ENCODE measurements at places on chromosomes 13 and 19.

GRCh38 chr13:44575035-44575434 is 1.1 kb downstream of the TSC22D1 start:
- H3K27ac ChIP-seq, result peak overlapping the region; percentile 97
- H3K4me1 ChIP-seq, result peaks cover 32% of the 10 kb centered on the region
- H3K27me3 ChIP-seq, result no peaks in the 10 kb centered on the region
- H3K4me3 ChIP-seq, result peak overlapping the region; percentile 96
- H3K36me3 ChIP-seq, result no peaks in the 10 kb centered on the region
- no peak for DNase-seq

GRCh38 chr19:4136680-4137088 is 12.8 kb upstream of the MAP2K2 start:
- DNase-seq, result no peak
- no peak overlapping the region for H3K4me3 ChIP-seq
- H3K36me3 ChIP-seq, result no peaks in the 10 kb centered on the region
- no peaks in the 10 kb centered on the region for H3K27me3 ChIP-seq
- H3K4me1 ChIP-seq, result peaks cover 9% of the 10 kb centered on the region
- H3K27ac ChIP-seq, result no peak overlapping the region

GRCh38 chr13:88369866-88370265 is 698.7 kb downstream of the SLITRK5 start:
- H3K27me3 ChIP-seq, result no peaks in the 10 kb centered on the region
- H3K27ac ChIP-seq, result no peak overlapping the region
- DNase-seq, result no peak
- H3K36me3 ChIP-seq, result no peaks in the 10 kb centered on the region
- H3K4me1 ChIP-seq, result no peaks in the 10 kb centered on the region

DNA sequence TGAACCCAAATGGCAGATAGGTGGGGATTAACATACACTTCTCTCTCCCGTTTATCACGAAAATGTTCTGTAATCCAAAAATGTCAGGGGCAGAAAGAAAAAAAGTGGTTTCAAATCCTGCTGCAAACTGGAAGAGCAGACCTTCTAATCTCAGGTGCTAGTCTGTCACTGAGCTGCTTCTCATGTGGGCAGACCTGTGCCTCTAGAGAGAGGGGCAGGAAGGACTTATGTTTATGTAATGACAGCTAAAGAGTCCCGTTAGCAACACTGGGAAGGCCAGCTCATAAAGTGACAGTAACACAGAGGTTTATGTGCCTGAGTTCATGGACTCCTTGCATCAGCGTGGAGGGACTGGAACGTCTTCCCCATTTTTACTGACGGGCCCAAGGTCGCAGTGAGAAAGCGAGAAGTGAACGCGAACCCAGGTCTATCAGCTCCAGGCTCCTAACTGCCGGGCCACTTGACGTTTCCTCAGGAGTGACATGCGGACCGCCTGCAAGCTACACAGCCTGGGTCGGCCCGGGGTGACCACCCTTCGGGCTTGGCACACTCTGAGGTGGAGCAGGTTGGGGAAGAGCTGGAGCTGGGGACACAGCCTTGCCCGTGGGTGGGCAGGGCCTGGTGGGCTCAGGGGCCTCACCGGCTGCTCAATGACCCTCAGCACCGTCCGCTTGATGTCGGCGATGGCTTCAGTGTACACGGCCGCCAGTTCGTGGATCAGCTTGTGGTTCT is 9.6 kb upstream of the RSPH6A start:
- H3K4me3 ChIP-seq, result no peak overlapping the region
- no peak overlapping the region for H3K27ac ChIP-seq
- H3K27me3 ChIP-seq, result no peaks in the 10 kb centered on the region
- no peaks in the 10 kb centered on the region for H3K4me1 ChIP-seq
- no peak for DNase-seq

- no peak overlapping the region for H3K4me3 ChIP-seq
- peaks cover 8% of the 10 kb centered on the region for H3K4me1 ChIP-seq
- H3K27ac ChIP-seq, result no peak overlapping the region
- H3K27me3 ChIP-seq, result peaks cover 61% of the 10 kb centered on the region
- no peak for DNase-seq
These were observed 9.9 kb downstream of the ZIC5 start for GRCh38 chr13:99961636-99962035.

GRCh38 chr13:95787356-95788099 is 110.6 kb downstream of the DNAJC3 start:
- no peak for DNase-seq
- H3K4me3 ChIP-seq, result no peak overlapping the region
- H3K27me3 ChIP-seq, result no peaks in the 10 kb centered on the region
- peaks cover 12% of the 10 kb centered on the region for H3K4me1 ChIP-seq

GRCh38 chr19:38376576-38376975 is 2.2 kb downstream of the PSMD8 start:
- peaks cover 22% of the 10 kb centered on the region for H3K36me3 ChIP-seq
- H3K27ac ChIP-seq, result no peak overlapping the region
- DNase-seq, result no peak
- H3K27me3 ChIP-seq, result no peaks in the 10 kb centered on the region

GRCh38 chr19:48728911-48729664 is 9.6 kb upstream of the MAMSTR start:
- peak overlapping the region; percentile 13 for H3K4me3 ChIP-seq
- H3K27ac ChIP-seq, result no peak overlapping the region
- no peaks in the 10 kb centered on the region for H3K36me3 ChIP-seq
- no peaks in the 10 kb centered on the region for H3K4me1 ChIP-seq
- no peak for DNase-seq

DNA sequence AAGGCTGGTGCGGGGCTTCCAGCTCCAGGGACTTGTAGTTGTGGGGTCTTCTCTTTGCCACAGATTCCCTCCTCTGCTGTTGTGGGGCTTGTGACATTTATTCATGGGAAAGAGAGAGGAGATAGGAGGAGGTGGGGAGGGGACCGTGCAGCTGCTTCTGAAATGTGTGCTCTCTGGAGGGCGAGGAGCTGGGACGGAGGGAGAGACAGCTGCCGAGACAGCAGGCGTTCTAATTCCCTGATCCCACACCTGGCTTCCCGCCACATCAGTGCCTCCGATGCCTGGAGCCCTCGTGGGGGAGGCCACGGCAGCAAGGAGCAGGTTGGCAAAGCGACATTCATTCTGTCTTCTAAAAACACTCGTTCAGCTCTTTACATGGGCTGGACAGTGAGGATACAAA is 164.4 kb downstream of the USP12 start:
- H3K4me1 ChIP-seq, result peaks cover 5% of the 10 kb centered on the region
- no peaks in the 10 kb centered on the region for H3K36me3 ChIP-seq
- H3K4me3 ChIP-seq, result peak overlapping the region; percentile 72
- DNase-seq, result no peak
- H3K27ac ChIP-seq, result no peak overlapping the region

DNA sequence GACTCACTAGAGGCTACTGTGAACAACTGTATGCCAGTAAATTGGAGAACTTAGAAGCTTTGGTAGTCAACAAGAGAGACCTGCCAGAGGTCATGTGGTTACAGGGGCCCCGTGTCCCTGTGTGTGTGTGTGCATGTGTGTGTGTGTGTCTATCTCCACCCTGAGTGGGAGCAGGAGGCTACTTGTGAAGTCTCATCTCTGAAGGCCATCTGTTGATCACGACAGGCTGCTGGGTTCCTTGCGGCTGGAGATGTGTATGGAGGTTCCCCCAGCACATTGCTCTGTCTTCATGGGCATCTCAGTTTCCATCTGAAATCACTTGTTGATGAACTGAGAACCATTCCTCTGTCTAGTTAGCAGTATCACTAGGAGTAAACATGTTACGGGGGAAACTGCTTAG is 58.2 kb upstream of the TEX29 start:
- H3K36me3 ChIP-seq, result peaks cover 24% of the 10 kb centered on the region
- H3K27me3 ChIP-seq, result no peaks in the 10 kb centered on the region
- no peaks in the 10 kb centered on the region for H3K4me1 ChIP-seq
- no peak for DNase-seq
- no peak overlapping the region for H3K27ac ChIP-seq

DNA sequence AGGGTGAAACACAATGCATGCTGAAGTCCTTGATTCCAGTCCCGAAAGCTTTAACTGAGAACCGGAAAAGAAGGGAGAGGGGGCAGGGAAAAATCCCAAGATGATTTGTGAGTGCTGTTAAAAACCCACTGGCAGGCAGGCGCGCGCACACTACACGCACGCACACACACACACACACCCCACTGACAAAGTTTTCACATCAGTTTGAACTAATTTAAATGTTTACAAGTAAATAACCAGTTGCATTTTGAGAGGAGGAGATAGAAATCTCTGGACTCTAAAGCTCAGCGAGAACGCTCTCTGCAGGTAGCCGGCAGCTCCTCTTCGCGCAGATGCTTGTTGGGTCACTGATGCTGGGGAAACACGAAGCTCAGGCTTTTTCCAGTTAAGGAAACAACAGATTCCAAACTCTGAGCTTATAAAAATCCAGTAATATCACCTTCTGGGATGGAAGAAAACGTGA is 818 bp upstream of the SLITRK1 start:
- peaks cover 24% of the 10 kb centered on the region for H3K4me1 ChIP-seq
- no peak overlapping the region for H3K4me3 ChIP-seq
- DNase-seq, result no peak
- no peaks in the 10 kb centered on the region for H3K36me3 ChIP-seq

DNA sequence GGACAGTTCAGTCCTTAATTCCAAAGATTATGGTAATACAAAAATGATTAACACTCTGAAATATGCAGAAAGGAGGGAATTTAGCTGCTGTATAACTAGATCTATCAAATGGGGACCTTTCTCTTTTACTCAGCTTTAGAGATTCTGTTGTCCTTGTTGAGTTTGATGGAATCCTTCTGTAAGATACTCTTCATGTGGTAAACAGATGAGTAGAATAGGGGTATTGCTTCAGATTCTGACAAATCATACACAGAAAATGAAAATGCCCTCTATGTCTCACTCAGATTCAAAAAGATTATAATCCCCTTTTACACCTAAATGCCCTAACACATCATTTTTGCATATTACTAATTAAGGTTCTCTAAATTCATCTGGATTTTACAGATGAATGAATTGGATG is 50.7 kb downstream of the ARHGAP35 start:
- no peak overlapping the region for H3K27ac ChIP-seq
- no peak for DNase-seq
- H3K36me3 ChIP-seq, result no peaks in the 10 kb centered on the region
- H3K27me3 ChIP-seq, result no peaks in the 10 kb centered on the region
- H3K4me1 ChIP-seq, result peaks cover 69% of the 10 kb centered on the region

GRCh38 chr19:11324079-11324661 is 15.3 kb downstream of the RAB3D start:
- H3K27ac ChIP-seq, result peak overlapping the region; percentile 34
- H3K4me1 ChIP-seq, result peaks cover 14% of the 10 kb centered on the region
- no peaks in the 10 kb centered on the region for H3K27me3 ChIP-seq
- H3K4me3 ChIP-seq, result peak overlapping the region; percentile 51
- DNase-seq, result peak; percentile 33
- H3K36me3 ChIP-seq, result peaks cover 16% of the 10 kb centered on the region

GRCh38 chr13:83190020-83190419 is 692.3 kb downstream of the SLITRK1 start:
- H3K27me3 ChIP-seq, result no peaks in the 10 kb centered on the region
- no peak overlapping the region for H3K27ac ChIP-seq
- no peak for DNase-seq

- DNase-seq, result no peak
- H3K4me1 ChIP-seq, result peaks cover 33% of the 10 kb centered on the region
- H3K27me3 ChIP-seq, result no peaks in the 10 kb centered on the region
- peak overlapping the region; percentile 40 for H3K27ac ChIP-seq
- H3K36me3 ChIP-seq, result no peaks in the 10 kb centered on the region
These were observed 541.0 kb downstream of the RFC3 start for GRCh38 chr13:34358811-34359513.

- no peak for DNase-seq
- H3K4me1 ChIP-seq, result no peaks in the 10 kb centered on the region
- no peak overlapping the region for H3K4me3 ChIP-seq
- no peak overlapping the region for H3K27ac ChIP-seq
- H3K36me3 ChIP-seq, result no peaks in the 10 kb centered on the region
These were observed 94.5 kb downstream of the ANKRD10 start for GRCh38 chr13:110820322-110820721.

DNA sequence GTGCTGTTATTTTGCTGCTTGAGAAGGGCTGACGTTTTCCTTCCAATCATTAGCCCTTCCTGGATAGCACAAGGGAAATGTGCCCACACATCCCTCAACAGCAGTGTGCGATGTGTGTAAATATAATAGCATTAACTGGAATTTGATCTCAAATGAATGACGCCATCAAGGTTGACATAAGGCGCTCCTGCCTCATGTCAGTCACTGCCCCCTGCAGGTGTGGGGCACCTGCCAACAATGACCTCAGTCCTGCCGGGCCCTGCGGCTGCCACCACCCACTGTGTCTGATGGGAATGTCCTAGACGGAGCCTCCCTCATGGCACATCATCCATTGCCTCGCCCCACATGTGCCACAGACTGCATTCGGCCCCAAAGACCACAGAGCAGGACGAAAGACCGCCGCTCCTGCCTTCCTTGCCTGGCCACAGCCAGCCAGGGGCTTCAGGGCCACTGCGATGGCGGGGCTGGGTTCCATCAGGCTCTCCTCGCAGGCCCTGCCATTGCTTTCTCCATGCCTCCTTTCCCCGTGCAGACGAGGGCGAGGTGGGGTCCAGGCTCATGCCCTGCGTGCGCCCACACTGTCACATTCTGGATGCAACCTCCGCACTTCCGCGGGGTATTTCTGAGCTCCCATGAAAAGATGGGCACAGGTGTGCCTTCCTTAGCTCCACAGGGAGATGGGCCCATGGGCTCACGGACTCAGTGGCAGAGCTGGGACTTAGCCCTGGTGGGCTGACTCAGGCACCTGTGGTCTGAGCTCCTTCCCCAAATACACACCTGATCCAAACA is 146.7 kb downstream of the SOX1 start:
- no peaks in the 10 kb centered on the region for H3K36me3 ChIP-seq
- no peak for DNase-seq
- H3K4me1 ChIP-seq, result no peaks in the 10 kb centered on the region
- H3K27me3 ChIP-seq, result no peaks in the 10 kb centered on the region
- H3K27ac ChIP-seq, result no peak overlapping the region
- H3K4me3 ChIP-seq, result no peak overlapping the region

DNA sequence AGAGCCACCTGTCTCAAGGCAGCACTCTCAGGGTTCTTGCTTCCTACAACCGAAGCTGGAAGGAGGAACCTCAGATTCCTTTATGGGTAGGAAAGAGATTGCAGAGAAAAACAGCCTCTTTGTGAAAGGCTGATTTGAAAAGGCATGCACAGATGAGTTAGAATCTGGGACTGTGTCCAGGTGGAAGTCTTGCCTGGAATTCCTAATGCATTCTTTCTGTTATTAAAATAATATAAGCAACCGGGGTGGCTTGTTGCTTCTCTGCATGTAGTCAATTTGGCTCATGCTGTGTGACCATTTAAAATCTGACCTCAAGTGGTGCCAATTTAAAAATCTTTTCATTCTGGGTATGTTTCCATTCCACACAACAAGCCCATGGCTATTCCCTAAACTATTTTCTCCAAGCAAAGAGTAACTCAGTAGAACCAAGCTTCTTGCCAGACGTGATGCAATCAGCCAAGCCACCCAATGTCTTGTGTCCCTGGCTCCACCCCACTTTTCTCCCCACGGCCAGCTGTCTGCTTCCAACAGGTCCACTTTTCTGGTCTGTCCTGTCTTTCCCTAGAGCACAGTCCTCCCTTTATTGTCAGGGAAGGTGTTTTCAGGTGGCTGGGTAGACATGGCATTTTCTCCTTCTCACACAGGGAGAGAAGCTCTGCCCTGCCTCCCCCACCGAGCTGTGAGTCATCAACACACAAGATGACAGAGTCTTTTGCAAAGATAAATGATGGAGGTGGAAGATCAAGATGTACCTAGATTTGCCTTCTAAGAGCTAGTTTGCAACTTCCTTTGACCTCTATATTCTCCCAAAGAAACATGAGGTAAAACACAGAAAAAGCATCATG is 394.3 kb downstream of the FOXO1 start:
- H3K4me3 ChIP-seq, result peak overlapping the region; percentile 51
- DNase-seq, result peak; percentile 76
- H3K4me1 ChIP-seq, result peaks cover 19% of the 10 kb centered on the region
- peak overlapping the region; percentile 90 for H3K27ac ChIP-seq
- no peaks in the 10 kb centered on the region for H3K36me3 ChIP-seq
- no peaks in the 10 kb centered on the region for H3K27me3 ChIP-seq
